HTR-8/SVneo (cell line): ENCODE measurements at places on chromosomes 12 and 14.

DNA sequence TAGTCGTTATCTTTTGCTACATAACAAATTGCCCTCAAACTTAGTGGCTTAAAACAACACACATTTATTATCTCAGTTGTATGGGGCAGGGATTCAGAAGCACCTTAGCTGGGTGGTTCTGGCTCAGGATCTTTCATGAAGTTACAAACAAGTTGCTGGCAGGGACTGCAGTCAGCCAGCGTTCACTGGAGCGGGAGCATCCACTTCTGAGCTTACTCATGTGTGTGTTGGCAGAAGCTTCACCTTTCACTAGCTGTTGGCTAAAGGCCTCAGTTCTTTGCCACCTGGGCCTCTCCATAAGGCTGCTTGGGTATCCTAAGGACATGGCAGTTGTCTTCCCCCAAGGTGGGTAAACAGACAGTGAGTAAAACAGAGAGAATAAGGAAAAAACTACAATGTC, 365.7 kb downstream of the RPS29 start:
- DNase-seq: no peak

- no peak for DNase-seq
Observed at GRCh38 chr12:22037947-22038346, 8.1 kb upstream of the CMAS start.

- no peak for DNase-seq
Observed at GRCh38 chr12:6786416-6787094, 2.8 kb upstream of the CD4 start.

DNA sequence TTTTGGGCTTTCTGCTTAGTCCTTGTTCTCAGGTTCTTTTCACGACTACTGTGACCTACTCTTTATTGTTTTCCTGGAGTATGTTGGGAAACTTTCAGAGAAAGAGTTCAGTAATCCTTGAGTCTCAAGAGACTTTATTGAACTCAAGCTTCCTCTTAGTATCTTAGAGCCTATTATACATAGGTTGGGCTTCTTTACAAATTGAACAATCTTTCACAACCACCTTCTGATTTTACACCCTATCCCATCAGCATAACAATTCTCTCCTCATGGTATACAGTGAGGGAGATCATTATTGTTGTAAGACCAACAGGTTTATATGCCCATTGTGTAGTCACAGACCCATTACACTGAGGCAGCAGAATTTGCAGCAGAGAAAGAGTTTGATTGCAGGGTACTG, 193.2 kb upstream of the IGF1 start:
- no peak for DNase-seq

- no peak for DNase-seq
Observed at GRCh38 chr12:109476807-109477184, 304 bp downstream of the KCTD10 start.

- no peak for DNase-seq
Observed at GRCh38 chr12:125453751-125454150, 388.5 kb downstream of the AACS start.

DNA sequence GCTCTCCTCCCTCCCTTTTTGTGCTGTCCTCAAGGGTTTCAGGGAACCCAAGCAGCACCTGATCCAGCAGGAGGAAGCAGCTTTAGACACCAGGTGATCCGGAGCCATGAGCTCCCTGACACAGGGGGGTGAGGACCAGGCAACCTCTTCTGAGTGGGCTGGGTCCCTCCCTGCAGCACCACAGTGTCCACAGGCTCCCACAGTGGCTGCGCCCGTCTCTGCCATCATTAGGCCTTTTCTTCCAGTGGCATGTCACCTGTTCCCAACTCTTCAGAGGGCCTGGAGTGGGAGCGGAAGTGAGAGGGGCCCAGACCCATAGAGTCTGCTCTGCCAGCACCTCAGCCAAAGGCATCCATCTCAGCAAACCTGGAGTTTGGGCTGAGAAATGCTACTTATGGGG, 421 bp upstream of the KRT76 start:
- no peak for DNase-seq
